Spinal cord (tissue), 10 donors: ENCODE measurements at places on chromosomes 16 and 17. TPM values are rescaled to one million over a fixed set of nuclear protein-coding genes. Genes with fewer than 3 reads are reported as not detected.

The USP7 gene
- total RNA-seq, result 60.6 TPM

The KRT32 gene
- not detected for total RNA-seq

- DNase-seq, result no peak
Measured at GRCh38 chr16:56192986-56193945, 2.0 kb downstream of the GNAO1 start.

DNA sequence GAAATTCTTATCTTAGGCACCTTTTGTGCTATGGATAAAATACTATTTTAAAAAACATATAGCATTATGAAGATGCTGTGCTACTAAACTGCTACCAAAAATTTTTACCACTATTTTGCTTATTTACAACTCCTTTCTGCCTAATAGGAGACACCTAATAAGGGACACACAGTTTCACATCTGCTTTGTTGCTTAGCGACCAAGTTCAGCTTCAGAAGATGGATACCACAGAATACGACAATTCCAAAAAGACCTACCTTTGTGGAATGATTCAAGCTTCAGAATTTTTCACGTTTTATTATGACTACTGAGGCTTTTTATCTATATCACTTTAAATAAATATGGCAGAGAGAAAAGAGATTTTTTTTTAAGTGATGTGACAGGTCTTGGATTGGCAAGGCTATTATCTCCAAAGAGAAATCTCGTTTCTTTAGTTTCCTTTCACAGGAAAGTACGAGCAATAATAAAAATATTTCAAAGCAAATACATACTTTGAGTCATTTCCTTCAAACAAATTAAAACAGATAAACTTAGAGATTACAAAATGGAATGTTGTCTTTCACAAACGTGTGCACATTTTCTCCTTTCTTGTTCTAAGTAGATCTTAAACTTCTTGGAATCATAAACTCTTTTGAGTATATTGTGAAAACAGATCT, 35.4 kb downstream of the SPAG9 start:
- DNase-seq, result no peak

DNA sequence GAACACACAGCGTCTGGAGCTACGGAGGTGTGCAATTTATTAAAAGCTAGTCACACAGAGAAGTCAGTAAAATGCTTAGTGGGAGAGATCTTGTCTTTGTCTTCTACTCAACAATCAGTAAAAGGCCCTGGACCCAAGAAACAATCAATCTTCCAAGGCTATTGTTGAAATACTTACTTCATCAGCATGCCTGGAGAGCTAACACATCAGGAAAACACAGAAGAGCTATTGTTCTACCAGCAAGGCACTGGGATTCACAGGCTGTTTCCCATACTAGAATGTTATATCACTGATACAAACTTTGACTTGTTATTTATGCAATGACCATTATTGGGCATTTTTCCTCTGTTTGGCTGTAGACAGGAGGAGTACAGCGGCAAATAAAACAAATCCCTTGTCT, 247.8 kb upstream of the ERCC4 start:
- no peak for DNase-seq

GRCh38 chr17:74182041-74182723, 21.3 kb upstream of the RPL38 start:
- DNase-seq, result no peak

- no peak for DNase-seq
Measured at GRCh38 chr17:74146196-74146595, 57.3 kb upstream of the RPL38 start.

The CHST6 gene
- 5.4 TPM for total RNA-seq

DNA sequence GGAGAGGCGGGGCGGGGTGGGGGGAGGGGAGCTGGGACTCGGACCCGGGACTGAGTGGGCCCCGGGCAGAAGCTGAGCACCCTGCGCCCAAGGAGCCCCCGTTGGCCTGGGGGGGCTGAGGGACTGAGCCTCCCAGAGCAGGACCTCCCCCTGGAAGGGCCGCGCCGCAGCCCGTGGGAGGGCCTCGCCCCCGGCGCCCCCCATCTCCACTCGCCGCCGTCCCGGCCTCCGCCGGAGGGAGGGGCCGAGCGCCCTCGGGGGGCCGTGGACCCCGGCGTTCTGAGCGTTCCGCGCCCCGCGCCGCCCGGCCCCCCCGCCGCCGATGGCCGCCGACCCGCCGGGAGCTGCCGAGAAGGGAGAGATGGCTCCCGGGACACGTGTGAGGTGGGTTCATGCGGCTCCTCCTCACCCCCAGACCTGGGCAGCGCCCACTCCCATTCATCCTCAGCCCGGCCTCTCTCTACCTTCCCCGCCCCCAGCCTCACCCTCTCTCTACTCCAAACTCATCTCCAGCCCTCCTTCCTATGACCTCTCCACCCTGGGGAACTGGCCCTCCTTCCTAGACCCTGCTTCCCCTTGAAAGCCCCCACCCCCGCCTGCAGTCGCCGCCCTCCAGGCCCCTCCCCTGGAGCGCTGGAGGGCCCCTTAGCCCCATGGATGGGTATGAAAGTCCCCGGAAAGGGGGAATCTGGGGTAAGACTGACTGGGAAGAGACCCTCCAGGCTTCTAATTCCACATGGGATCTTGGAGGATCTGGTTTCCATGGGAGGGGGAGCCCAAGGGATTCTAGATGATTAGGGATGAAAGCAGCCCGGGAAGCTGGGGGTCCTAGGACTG, 922 bp downstream of the FBXL19 start:
- no peak for DNase-seq

GRCh38 chr17:73759324-73759723, 115.1 kb upstream of the SDK2 start:
- no peak for DNase-seq

DNA sequence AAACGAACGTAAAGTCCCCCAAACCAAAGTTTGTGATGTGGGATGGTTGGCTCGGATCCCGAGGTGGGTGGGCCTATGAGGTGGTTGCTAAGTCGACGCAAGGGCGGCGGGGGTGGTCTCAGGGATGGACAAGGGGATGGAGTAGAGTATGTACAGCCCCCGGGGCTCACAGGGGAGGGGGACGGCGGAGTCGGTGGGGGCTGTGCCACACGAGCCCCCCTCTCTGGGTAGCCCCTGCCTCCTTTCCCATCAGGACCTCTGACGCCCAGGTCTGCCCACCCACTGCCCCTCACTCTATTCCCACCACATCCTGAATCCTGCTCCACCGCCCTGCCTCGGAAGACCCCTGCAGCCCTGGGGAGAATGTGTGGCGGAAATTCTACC, 15.2 kb downstream of the IL34 start:
- no peak for DNase-seq
